ENCODE measurements at places on chromosomes 5 and 9. TPM values are rescaled to one million over a fixed set of nuclear protein-coding genes. Genes with fewer than 3 reads are reported as not detected.

GRCh38 chr5:42569325-42569724 is 146.1 kb downstream of the GHR start:
- DNase-seq: no peak
- H3K36me3 ChIP-seq: no peaks in the 10 kb centered on the region
- H3K4me1 ChIP-seq: no peaks in the 10 kb centered on the region
- no peaks in the 10 kb centered on the region for H3K27me3 ChIP-seq
- no peak overlapping the region for H3K4me3 ChIP-seq
- H3K27ac ChIP-seq: no peak overlapping the region

GRCh38 chr5:108935611-108936010 is 187.9 kb downstream of the FER start:
- H3K4me3 ChIP-seq: no peak overlapping the region
- H3K27ac ChIP-seq: no peak overlapping the region
- DNase-seq: no peak
- H3K36me3 ChIP-seq: no peaks in the 10 kb centered on the region
- H3K4me1 ChIP-seq: no peaks in the 10 kb centered on the region

The KCNT1 gene
- polyA plus RNA-seq: not detected

The HTR4 gene
- not detected for polyA plus RNA-seq

Measured in naive thymus-derived CD4-positive, alpha-beta T cell (primary cell).